ENCODE measurements at places on chromosomes 11 and 22.

GRCh38 chr11:64196626-64197025 is 9.9 kb upstream of the FERMT3 start:
- no peak for DNase-seq

DNA sequence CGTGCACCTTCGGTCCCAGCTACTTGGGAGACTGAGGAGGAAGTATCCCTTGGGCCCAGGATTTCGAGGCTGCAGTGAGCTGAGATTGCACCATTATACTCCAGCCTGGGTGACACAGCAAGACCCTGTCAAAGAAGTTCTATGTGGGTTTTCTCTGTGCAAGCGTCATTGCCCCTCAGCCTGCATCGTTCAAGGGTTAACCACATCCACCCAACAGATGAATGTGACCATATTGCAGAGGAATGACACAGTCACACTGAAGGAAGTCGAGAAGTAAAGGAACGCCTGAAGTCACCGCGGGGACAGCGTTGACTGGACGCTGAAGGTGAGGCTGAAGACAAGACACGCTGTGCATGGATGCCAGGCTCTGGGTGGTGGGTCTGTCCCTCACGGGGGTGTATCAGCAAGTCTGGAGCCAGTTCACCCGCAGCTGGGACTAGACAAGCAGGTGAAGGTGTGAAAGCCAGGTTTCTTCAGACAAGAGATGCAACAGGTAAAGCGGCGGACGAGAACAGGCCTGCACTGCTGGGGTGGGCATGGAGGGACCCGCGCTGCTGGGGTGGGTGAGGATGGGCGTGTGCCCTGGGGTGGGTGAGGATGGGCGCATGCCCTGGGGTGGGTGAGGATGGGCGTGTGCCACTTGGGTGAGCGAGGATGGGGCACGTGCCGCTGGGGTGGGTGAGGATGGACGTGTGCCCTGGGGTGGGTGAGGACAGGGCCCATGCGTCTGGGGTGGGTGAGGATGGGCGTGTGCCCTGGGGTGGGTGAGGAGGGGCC is 36.5 kb upstream of the TOLLIP start:
- DNase-seq, result no peak

DNA sequence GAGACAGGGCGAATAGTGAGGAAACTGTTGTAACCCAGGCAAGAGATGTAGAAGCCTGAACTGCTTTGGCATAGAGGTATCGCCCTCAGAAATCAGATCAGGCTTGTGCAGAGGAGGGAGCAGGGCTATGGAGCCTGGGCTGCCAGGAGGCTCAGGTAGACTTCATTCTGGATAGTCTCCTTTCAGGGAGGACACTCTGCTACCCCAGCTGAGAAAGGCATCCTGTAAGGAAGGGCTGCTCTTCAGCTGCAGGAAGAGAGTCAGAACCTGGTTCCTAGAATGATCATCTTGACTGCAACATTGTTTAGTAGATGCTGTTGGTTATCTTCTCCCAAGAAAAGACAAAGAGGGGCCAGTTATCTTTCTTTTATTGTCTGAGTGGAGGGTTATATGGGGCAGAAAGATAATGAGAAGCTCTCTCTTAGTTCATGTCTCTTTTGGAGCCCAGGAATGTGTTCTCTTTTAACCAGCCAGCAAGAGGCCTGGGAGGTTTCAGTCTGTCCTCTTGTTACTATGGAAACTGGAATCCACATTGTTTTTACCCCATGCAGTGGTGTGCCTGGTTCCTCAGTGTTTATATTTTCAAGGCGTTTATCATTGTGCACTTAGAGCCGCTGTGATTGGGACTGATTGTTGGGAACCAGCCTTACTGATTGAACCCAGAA is 95.7 kb downstream of the STIM1 start:
- DNase-seq, result no peak

DNA sequence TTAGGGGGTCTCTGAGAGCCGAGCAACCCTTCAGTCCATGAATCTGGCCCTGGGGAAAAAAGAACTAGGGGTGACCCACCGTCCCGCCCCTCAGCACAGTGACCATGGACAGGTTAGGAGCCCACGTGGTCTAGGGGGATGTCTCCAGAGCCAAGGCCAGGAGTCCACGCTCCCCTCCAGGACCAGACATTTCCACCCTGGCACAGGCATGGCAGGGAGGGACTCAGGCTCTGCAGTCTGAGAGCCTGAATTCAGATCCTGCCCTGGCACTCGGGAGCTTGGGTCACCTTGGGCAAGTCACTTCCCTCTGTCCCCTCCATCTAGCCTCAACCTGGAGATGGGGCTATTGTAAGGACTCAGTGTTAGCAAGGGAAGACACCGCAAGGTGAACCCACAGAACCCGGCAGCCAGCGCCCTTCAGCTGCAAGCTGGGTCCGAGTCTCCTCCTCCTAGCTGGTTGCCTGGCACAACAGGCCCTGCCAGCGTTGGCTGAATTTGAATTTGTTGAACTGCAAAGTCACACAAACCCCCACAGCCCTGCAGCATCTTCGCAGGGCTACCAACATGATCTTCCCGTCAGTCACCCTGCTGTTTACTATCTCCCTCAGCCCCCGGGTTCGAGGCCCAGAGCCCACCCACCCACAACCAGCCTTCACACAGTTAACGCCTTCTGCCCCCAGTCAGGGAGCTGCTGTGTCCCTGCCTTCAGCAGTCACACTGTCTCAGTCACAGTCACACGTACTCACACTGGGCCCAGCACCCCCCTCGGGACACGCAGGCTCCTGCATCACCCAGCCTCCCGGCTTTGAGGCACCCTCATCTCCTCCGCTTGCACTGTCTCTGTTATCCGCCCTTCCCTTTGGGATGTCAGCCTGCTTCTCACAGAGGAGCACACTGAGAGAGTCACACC is 603 bp upstream of the PDGFB start:
- DNase-seq, result no peak

GRCh38 chr11:119694334-119694733 is 34.7 kb downstream of the NECTIN1 start:
- peak; percentile 35 for DNase-seq

DNA sequence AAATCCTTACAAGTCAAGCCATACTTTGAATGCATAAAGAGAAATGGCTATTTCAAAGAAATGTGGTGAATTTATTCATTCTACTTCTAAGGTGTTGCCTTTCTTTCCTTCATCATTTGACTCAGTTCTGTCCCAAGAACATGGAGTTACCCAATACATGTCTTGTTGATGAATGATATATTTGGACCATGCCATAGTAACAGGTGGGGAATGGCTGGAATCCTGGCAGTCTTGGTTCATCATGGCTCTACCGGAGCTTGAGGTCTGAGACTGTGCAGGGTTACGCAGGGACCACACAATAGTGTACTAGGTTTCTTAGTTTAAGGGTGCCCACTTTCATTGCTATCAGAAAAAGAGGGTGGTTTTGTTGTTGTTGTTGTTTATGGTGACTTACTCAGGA is 40.3 kb upstream of the MPEG1 start:
- no peak for DNase-seq

All from NCI-H82 (cell line).